SK-N-MC (cell line): ENCODE measurements at places on chromosomes 4 and X.

DNA sequence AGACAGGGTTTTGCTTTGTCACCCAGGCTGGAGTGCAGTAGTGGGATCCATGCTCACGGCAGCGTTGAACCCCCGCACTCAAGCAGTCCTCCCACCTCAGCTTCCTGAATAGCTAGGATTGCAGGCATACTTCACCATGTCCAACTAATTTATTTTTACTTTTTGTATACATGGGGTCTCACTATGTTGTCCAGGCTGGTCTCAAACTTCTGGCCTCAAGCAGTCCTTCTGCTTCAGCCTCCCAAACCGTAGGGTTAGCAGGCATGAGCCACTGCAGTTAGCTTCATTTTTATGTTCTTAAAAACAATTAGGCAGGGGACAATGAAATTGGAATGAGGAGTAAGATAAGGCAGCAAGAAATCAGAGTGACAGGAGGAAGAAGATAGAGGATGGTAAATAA lies 50.5 kb downstream of the RAP1GDS1 start:
- no peak for DNase-seq

DNA sequence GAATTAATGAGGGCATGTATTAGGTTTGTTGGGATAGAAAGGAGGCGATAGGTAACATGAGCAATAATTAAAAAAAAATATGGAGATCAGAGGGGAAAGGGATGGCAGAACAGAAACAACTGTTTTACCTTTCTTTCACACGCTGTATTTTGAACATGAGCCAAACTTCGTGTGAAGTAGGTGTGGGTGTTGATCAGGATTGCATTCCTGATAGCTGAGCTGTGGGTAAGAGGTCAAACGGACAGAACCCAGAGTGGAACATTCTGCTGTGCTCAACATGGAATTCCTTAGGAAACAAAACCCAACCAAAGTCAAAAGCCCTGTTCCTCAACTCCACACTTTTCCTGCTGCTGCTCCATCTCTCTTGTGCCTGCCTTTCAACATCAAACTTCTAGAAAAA lies 162.5 kb upstream of the CASK start:
- no peak for DNase-seq

DNA sequence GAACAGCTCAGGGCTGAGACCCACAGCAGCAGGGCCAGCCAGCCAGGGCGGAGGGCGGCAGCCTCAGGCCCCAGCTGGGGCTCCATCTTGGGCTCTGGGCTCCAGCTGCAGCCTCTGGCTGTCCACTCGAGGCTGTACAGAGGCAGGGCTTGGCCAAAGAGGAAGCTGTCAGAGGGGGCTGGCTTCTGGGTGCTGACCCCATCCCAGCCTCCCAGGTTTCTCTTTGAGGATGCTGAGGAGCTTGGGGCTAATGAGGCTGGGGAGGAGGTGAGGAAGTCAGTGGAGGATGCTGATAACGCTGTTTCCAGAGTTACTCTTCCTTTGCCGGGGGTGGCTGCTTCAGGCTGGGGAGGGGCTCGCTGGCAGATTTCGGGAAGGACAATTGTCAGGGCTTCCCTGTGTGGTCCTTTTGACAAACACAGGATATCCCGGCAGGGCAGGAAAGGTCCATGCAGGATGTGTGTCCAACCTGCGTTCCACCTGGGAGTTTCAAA lies at the start of gene DIPK2B:
TSS of gene DIPK2B (minus strand) at position 136 of the 494 bp plus-strand sequence. CDS start at position 86, 50 bp downstream.
- DNase-seq = no peak

GRCh38 chrX:63754136-63754859 lies 30.7 kb downstream of the ARHGEF9 start:
- DNase-seq = no peak

GRCh38 chr4:110860125-110860524 lies 237.2 kb upstream of the PITX2 start:
- no peak for DNase-seq

DNA sequence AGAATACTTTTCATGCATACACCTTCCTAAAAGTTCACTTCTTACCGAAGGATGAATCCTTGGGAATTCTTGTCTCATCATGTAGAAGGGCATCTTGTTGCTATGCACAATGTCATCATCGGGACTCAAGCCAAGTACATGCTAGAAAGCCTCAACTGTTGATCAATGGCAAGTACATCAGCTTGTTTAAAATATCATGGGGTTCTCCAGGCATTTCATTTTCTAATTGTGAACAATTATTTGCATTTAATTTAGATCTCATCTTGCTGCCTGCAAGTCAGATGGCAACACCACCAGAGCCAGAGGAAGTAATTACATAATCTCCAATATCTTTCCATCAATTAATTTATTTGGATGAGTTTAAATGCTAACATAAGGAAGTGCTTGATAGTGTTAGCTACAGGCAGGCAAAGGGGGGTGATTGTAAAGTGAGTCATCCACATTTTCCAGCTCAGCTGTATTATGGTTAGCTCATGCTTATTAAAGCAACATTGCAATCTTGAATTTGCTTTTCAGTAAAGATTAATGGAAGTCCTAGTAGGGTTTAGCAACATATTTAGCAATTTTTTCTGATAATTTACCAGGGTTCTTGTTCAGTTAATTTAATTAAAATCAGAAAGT lies 356.5 kb downstream of the CBLL2 start:
- no peak for DNase-seq

DNA sequence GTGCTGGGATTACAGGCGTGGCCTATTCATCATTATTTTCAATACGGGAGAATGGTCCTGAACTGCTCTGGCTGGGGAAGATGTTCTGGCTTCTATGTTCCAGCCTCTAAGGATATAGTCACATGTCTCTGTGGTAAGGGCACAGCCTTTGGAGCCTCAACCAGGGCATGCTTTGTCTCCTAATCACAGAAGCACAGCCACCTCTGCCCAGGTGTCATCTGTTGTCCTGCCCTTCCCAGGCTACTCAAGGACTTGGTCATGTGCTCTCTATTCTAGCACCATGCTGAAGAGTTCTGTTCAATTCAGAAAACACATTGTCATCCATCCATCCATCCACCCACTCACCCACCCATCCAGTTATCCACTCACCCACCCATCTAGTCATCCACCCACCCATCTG lies 29.5 kb downstream of the ASMTL start:
- DNase-seq = no peak
